NCI-H2029 (cell line): ENCODE measurements at places on chromosomes 11 and 22.
A peak's percentile ranks its signal among the peaks of the same experiment; 100 is the strongest.

DNA sequence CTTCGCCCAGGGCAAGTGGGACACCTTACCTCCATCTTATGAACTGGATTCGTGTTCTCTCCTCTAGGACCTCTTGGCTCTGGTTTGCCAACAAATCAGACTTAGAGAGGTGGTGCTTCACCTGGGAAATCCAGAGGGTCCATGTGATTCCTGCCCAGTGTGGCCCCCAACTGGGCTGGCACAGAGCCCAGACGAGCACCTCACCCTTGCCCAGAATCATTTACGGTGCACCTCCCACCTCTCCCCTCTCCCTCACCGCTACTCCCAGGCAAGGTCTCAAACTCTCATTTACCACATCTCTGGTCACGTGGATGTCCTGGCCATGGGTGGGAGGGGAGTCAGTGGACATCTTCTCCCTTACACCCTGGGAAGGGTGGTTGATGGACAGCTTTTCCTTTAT is 1.1 kb downstream of the SPATA19 start:
- DNase-seq: no peak

DNA sequence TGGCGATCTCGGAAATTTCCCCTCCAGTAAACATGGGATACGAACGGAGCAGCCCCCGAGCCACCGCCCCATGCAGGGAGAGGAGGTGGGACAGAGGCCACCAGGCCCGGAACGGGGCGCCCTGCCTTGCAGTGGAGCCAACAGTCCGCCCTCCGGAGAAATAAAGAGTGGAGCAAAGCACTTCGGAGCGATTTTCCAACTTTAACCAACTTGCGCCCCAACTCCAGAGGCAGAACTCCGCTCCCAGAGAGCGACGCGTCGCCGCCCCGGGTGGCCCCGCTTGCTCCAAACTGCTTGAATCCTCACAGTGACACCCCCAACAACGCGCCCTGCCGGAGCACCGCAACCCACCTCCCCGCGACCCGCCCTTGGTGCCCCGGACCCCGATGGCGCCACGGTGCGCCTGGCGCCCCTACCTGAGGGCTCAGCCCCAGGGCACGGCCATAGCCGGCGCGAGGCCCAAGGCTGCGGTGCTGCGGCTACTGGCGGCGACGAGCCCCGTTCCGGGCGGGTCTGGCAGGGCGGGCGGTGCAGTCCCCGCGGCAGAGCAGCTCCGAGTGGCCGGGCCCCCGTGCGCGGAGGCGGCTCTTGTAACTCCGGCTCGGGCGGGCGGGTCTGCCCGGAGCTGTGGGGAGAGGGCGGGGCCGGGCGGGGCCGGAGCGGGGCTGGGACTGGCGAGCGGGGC is at the start of gene AHNAK:
Gene AHNAK (minus strand): TSS at position 563 of the 685 bp plus-strand sequence. CDS start 10,708 bp downstream, outside the sequence.
- no peak for DNase-seq

GRCh38 chr11:45945397-45945999 is 23.0 kb downstream of the LARGE2 start:
- no peak for DNase-seq

DNA sequence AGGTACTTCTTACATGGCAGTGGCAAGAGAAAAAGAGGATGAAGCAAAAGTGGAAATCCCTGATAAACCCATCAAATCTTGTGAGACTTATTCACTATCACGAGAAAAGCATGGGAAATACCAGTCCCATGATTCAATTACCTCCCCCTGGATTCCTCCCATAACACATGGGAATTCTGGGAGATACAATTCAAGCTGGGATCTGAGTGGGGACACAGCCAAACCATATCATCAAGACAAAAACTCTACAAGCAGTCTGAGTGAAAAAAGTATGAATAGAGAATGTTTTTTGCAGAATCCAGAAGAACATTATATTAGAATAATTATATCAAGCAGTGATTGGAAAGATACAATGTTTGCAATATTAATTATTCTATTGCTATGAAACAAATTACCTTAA is 893.7 kb downstream of the FAM181B start:
- DNase-seq: no peak

DNA sequence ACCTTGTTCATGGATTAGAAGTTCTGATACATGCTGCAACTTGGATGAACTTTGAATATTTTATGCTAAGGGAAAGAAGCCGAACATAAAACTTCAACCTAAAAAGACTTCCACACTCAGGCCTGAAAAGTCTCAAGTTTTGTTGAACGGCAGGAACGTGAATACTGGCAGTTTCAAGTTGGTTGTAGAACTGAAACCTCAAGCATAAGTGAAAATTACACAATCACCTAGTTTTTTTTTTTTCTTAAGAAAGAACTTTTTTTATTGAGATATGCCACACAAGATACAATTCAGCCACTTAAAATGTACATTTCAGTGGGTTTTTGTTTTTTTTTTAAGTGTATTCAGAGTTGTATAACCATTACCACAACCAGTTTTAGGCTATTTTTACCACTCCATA is 50.8 kb upstream of the ADORA2A start:
- DNase-seq: no peak

DNA sequence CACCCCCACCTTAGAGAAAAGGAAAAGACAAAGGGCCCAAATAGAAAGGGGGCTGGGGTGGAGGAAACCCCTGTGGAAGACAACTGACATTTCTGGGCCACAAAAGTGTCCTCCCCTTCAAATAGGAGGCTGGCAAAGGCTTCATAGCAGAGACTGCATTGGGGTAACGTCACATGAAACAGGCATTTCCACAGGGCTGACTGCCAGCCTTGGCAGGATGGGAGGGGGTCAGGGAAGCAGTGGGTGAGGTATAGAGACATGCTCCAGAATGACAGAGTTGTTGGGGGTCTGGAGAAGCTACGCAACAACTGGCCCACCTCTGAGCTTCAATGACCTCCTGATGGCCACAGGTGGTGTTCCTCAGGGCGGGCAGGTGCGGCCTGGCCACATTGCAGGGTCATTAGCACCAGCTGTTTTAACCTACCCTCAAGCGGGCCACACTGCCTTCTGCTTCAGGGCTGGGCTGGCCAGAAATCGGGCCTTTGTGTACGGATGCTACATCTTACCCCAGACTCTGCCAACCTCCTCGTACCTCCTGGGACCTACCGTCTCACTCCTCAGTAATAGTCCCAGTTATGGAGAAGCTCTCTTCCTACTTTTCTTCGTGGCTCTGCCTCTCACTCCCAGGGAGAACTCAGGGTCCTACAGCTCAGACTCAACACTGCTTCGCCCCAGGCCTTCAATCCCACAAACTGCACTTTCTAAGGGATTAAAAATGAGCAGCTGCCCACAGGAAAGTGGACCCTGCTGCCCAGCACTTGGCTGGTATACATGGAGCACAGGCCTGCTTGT is 160.0 kb upstream of the NCAM1 start:
- DNase-seq: no peak

DNA sequence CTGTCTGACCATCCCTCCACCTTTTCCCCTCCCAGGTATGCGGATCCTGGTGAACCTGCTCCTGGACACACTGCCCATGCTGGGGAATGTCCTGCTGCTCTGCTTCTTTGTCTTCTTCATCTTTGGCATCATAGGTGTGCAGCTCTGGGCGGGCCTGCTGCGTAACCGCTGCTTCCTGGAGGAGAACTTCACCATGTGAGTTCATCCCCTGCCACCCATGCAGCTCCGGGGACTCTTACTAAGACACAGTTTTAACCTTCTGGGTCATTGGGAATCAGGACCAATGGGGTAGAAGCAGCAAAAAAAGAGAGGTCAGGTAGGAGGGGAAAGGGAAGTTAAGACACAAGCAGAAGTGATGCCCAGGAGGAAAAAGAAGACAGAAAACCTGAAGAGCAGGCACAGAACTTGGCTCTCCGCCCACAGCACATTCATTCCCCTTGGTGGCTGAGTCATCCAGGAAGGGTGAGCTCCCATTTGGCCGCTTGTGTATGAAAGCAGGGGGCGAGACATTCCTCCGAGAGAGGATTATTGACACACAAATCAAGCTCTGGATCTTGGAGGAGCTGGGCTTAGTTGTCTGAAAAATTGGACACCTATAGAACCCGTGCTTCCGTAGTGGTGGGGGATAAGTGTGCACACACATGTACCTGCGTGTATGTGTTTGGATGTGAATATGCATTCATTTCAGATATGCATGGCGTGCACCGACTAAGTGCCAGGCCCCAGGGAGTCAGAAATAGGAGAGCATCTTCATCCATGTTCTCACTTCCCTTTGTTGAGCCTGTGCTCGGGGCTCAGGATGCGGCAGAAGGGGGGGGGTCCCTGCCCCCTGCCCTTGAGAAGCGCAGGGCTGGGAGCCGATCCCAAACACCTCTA is 64.2 kb downstream of the CACNA1I start:
- peak; percentile 69 for DNase-seq

DNA sequence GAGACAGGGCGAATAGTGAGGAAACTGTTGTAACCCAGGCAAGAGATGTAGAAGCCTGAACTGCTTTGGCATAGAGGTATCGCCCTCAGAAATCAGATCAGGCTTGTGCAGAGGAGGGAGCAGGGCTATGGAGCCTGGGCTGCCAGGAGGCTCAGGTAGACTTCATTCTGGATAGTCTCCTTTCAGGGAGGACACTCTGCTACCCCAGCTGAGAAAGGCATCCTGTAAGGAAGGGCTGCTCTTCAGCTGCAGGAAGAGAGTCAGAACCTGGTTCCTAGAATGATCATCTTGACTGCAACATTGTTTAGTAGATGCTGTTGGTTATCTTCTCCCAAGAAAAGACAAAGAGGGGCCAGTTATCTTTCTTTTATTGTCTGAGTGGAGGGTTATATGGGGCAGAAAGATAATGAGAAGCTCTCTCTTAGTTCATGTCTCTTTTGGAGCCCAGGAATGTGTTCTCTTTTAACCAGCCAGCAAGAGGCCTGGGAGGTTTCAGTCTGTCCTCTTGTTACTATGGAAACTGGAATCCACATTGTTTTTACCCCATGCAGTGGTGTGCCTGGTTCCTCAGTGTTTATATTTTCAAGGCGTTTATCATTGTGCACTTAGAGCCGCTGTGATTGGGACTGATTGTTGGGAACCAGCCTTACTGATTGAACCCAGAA is 95.7 kb downstream of the STIM1 start:
- no peak for DNase-seq

- no peak for DNase-seq
Measured at GRCh38 chr11:115664313-115664712, 160.1 kb upstream of the CADM1 start.

DNA sequence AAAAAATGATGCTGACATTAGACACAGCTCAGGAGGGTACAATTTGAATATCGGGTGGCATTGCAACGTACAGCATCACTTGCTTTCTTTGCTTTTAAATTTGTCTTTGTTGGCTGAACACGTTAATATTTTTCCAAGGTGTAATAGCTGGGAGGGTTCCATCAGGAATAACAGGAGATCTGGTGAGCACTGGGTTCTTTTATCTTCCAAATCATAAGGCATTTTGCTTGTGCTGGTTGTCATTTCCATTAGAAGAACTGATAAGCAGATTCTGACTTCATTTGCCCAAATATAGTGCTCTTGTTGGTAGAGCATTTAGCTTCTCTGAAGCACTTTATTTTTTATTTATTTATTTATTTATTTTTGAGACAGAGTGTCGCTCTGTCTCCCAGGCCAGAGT is 48.9 kb downstream of the LMO2 start:
- no peak for DNase-seq

- DNase-seq: no peak
Measured at GRCh38 chr22:50723991-50724390, 14.0 kb upstream of the ACR start.

DNA sequence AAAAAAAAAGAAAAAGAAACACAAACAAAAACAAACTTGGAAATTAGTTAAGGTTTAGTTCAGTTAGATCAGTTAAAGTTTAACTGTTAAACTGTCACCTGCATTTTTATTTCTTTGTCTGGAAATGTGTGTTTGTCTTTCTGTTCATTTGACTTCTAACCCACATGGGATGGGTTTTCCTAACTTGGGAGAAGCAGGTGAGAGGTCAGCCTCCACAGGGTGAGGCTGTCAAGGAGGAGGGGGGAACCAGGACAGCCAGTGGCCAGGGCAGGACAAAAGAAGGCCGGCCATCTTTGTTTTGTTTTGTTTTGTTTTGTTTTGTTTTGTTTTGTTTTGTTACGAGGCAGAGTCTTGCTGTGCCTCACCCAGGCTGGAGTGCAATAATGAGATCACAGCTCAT is 13.4 kb upstream of the GCAT start:
- DNase-seq: no peak

DNA sequence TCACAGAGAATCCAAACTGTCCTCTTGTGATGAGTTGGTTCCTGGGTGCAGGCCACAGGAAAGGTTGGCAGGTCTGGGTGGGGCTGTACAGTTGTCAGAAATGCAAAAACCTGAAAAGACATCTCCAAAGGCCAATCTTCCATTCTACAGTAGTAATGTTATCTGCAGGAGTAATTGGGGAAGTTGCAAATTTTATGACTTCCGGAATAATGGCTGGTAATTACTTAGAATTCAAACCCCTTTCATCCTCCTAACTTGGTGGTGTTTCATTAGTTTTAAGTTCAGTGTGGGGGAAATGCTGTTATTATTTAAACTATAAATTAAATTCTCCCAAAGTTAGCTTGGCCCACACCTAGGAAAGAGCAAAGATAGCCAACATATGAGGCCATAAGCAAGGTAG is 64.7 kb upstream of the FAT3 start:
- no peak for DNase-seq

DNA sequence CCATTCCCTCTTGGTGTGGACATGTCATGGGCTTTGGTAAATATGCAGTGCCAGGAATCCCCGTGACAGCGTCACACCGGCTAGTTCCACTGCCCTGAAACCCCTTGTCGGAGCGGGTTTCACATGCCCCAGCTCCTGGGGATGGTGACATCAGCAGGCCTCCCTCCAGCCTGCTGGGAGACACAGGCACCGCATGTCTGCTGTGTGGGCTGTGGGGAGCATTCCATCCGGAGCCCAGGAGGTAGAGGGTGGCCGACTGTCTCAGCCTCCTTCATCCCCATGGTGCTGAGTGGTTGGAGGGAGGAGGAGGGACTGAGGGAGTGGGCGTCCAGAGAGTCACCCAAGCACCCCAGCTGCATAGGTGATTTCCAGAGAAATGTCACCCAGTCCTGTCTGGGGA is 1161.1 kb downstream of the BRD1 start:
- no peak for DNase-seq

- DNase-seq: no peak
Measured at GRCh38 chr11:111361874-111362273, 17.2 kb downstream of the POU2AF1 start.

- DNase-seq: no peak
Measured at GRCh38 chr11:61701242-61701886, 21.2 kb downstream of the DAGLA start.

DNA sequence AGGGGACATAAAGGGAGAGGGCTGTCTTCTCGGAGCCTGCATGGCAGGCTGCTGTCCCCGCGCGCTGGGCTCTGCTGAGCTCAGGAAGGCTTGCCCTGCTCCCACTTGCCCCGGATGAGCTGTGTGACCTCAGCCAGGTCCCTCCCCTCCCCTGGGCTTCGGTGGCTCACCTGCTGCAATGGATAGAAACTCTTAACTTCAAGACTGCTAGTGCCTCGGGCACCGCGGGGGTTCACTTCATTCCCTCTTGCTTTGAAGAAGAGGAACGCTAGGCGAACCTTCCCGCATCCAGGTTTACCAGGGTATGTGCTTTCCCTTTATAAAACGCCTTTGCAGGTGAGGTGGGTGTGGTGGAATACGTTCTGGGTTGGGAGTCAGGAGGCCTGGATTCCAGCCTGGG is 115.0 kb downstream of the PHF21B start:
- no peak for DNase-seq
